ENCODE measurements at places on chromosomes 3 and 15.

- DNase-seq = no peak
Measured at GRCh38 chr3:14253022-14253706, 74.5 kb downstream of the LSM3 start.

- no peak for DNase-seq
Measured at GRCh38 chr15:36885771-36886170, 214.6 kb downstream of the MEIS2 start.

- no peak for DNase-seq
Measured at GRCh38 chr3:31980530-31981205, 394 bp downstream of the OSBPL10 start.

- no peak for DNase-seq
Measured at GRCh38 chr15:77282333-77282732, 137.6 kb downstream of the PEAK1 start.

GRCh38 chr3:147604136-147604535 lies 195.0 kb downstream of the ZIC1 start:
- DNase-seq = no peak

DNA sequence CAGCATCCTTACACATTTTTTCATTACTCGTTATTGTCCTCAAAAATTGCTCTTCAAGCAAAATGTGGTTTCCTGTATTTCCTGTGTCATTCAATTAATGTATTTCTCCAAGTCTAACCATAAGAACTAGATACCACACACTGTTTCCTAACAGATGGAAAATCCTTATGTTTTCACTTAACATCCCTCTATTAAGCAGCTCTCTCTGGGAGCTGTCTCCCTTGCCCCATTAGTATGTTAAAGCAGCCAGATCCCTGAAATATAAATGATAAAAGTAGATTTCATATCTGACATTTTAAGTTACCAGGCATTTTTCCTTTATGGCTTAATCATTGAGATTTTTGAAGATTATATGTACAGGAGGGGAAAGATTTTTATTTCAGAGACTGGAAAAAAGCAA lies 15.9 kb downstream of the PFN2 start:
- DNase-seq = no peak

- DNase-seq = no peak
Measured at GRCh38 chr15:88125576-88125975, 131.0 kb downstream of the NTRK3 start.

- DNase-seq = no peak
Measured at GRCh38 chr15:62249501-62249900, 84.4 kb upstream of the C2CD4B start.

DNA sequence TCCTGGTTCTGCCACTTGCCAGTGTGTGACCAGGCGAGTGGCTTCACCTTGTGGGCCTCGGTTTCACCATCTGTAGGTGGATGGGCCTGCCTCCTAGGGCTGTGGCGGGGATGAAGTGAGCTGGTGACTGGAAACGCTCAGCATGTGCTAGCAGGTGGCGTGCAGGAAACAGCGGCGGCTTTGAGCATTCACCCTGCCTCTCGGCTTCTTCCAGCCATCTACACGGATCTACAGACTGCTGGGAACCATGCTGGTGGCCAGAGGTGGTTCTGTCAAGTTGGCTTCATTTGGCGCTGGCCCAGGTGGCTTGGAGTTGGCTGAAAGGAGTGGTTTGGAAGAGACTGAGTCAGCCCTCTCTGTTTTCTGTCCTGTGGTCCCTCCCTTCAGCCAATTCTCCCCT lies 106.3 kb downstream of the NUP210 start:
- DNase-seq = no peak

DNA sequence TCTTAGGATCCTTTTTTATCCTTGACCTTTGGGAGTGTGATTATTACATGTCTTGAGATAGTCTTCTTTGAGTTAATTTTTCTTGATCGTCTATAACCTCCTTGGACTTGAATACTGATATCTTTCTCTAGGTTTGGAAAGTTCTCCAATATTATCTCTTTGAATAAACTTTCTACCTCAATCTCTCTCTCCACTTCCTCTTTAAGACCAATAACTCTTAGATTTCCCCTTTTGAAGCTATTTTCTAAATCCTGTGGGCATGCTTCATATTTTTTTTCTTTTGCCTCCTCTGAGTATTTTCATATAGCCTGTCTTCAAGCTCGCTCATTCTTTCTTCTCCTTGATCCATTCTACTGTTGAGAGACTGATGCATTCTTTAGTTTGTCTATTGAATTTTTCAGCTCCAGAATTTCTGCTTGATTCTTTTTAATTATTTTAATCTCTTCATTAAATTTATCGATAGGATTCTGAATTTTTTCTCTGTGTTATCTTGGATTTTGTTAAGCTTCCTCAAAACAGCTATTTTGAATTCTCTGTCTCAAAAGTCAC lies 12.1 kb downstream of the USF3 start:
- no peak for DNase-seq

DNA sequence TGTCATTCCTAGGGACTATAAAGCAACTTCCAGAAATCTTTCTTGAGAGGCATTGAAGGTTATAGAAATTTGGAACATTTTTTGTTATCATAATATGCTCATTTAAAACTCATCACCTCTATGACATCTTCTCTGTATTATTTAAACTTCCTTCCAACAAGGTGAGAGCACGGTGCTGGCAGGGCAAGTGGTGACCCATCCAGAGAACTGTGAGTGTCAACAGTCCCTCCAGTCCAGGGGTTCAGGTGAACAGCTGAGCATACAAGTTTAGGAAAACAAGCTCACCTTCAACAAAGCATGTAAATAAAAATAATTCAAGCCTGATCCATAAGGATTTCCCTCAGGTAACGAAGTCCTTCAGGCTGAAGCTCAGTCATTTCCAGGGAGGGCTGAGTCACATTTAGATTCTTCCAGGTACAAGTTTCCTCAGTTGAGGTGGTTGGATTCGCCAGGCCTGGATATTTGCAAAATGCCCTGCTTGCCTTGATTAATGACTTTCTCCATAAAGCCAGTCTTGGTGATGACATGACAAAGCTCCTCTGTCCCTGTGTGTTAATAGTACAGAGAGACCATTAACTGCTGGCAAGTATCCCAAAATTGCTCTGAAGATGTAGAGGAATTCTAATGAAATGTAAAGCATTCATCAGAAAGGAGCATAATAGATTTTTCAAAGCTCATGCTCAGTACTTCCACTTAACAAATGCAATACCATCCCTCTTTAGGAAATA lies 263.6 kb upstream of the GADL1 start:
- DNase-seq = no peak

DNA sequence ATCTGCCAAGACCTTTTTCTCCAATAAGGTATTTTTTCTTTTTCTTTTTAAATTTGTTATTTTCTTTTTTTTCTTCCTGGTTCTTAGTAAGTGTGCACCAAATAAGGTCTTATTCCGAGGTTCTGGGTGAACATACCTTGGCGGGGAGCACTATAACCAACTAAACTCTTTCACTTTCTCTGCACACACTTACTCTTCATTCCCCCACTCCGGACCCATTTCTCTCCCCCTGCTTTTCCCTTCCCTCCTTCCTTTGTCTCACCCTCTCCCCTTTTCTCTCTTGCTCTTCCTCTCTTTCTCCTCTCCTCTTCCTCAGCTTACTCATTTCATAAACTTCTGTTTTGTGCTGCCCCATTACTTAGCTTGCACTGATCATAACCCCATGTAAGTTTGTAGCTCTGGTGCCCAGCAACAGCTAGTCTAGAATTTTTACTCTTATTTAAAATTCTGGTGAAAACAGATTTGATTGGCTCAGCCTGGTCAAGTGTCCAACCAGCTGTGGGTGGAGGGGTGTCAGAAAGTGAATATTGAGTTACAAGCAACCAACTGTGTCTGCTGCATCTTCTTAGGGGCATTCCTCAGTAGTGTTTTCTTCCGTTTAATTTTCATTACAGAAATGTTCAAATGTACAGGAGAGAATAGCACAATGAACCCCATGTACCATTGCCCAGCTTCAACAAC lies 297.5 kb downstream of the SHQ1 start:
- no peak for DNase-seq

DNA sequence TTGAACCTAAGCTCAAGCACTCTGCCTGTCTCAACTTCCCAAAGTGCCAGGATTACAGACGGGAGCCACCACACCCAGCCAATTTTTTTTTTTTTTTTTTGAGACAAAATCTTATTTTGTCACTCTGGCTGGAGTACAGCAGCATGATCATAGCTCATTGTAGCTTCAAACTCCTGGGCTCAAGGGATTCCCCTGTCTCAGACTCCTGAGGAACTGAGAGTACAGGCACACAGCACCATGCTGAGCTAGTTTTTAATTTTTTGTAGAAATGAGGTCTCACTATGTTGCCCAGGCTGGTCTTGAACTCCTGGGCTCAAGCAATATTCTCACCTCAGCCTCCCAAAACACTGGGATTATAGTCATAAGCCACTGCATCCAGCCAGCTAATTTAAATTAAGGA lies 36.8 kb upstream of the SUCLG2 start:
- no peak for DNase-seq

- DNase-seq = no peak
Measured at GRCh38 chr3:134527037-134527436, 41.2 kb downstream of the CEP63 start.

DNA sequence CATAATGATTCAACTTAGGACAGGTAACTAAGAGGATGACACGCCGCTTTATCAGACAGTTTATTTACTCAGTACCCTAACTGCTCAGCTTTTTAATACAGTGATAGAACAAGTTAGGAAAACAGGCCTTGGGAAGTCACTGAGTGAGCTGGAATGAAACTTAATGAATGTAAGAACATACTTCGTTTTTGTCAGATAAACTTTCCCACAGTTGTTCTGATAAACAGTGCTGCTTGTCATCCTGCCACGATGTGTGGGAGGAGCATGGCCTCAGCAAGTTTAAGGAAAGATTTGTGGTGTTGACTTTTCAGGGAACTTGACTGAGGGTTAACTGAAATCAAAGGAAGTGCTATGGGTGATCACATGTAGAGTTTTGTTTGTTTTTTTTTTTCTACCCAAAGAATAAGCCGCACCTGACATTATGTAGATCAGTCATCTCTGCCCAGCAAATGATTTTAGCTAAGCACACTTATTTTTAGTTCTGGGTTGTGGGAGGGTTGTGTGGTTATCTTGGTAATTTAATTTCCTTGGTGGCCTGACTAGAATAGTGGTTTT lies 5.6 kb upstream of the P2RY14 start:
- no peak for DNase-seq

GRCh38 chr3:171088964-171089754 lies 62.6 kb upstream of the SLC2A2 start:
- DNase-seq = no peak

DNA sequence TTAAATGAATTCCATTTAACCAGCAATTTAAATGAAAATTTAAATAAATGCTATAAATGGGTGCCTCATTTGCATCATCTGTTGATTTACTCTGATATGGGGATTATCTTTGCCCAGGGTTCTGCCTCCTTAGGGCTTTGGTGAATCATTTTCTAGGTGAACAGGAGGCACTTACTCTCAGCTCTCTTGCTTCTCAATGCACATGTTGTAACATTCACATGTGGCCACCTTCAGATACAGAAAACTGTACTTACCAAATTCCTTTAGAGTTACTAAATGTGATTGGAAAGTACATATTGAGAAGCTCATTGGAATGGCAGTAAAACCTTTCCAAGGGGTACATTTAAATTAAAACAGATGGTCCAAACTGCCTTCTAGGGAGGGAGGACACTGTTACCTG lies 20.8 kb downstream of the GADL1 start:
- DNase-seq = no peak

DNA sequence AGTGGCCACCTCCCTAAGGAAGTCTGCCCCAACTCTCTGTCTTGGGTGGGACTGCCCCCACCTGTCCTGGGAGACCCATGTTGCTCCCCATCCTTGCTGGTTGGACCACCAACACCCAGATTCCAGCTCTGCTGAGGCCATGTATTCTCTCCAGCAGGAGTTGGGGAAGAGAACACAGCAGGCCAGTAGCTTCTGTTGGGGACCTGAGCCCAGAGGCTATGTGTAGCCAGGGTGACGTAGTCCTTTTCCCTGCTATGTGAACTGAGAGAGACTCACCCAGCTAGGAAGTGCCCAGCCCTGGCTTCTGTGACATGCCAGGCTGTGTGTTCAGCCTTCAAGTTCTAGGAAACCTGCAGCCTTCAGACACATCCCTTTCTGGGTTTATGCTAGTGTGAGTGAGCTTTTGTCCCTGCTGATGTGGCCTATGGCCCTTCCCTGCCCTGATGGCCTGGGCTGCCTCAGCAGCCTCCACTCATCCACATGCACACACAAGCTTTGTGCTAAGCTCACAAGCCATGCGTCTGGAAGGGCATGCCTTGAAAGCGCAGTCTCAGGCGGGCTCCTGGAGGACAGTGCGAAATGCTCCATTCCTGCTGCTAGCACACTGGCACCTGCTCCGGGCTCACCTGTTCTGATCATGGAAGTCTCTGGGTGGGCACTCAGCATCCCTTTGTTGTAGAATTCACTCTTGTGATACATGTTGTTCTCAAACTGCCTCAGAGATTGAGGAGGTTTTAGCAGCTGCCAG lies 42.6 kb downstream of the KY start:
- no peak for DNase-seq

DNA sequence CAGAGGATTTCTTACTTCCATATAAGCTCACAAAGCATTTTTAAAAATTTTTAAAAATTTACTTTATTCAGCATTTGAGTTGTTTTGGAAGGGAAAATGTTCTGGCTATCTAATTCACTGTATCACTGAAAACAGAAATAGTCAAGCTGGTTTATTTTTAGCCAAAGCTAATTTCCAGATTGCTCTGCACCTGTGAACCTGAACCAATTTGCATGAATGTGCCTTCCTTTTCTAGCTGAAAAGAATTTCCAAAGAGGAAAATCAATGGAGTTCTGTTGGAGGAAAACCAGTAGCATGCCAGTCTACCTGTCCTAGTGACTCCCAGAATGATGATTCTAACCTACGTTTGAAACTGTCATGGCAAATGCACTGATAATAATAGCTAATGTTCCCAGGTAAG lies 134.2 kb upstream of the LIPC start:
- DNase-seq = no peak

- no peak for DNase-seq
Measured at GRCh38 chr3:120420928-120421551, 29.8 kb downstream of the FSTL1 start.

DNA sequence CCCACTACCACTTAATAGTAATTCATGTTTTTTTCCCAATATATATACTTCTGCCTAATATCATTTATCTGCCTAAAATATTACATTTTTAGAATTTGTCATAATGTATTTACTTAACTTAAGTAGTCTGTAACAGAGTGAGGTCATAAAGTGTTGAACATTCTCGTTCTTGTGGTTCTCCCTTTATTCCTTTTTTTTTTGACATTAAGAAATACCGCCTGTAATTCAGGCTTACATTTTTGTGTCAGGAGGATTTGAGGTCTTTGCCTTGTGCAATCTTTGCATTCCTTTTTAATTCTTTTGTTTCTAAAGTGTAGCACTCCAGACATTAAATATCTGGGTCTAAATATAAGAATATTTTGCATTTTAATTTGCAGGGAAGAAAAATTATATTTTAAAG lies 315.4 kb downstream of the PTPRG start:
- DNase-seq = no peak

GRCh38 chr3:49020330-49021212 lies 1.4 kb upstream of the NDUFAF3 start:
- peak; percentile 18 for DNase-seq

Measured in stimulated activated CD8-positive, alpha-beta memory T cell treated with anti-CD3 and anti-CD28 coated beads, Interleukin-4, amount 100 ng/mL, for 24 hours (primary cell).